Left kidney (tissue), 8 donors: ENCODE measurements at places on chromosomes 1 and 21. TPM values are rescaled to one million over a fixed set of nuclear protein-coding genes. Genes with fewer than 3 reads are reported as not detected.
A peak's percentile ranks its signal among the peaks of the same experiment; 100 is the strongest.

Gene INKA2
- 2.2 TPM for polyA plus RNA-seq

Gene KCTD3
- polyA plus RNA-seq: 91.3 TPM

Gene SPOCD1
- 0.45 TPM for polyA plus RNA-seq

Gene PPP2R5A
- 35.1 TPM for polyA plus RNA-seq

Gene TTC22
- polyA plus RNA-seq: 7.3 TPM

Gene FCRLA
- polyA plus RNA-seq: not detected

Gene MRPL9
- polyA plus RNA-seq: 124 TPM

Gene SPATA21
- 0.40 TPM for polyA plus RNA-seq

GRCh38 chr1:167669209-167670124 is 39.4 kb downstream of the RCSD1 start:
- no peak for DNase-seq

GRCh38 chr1:19024532-19024931 is 68.1 kb upstream of the IFFO2 start:
- DNase-seq: no peak

DNA sequence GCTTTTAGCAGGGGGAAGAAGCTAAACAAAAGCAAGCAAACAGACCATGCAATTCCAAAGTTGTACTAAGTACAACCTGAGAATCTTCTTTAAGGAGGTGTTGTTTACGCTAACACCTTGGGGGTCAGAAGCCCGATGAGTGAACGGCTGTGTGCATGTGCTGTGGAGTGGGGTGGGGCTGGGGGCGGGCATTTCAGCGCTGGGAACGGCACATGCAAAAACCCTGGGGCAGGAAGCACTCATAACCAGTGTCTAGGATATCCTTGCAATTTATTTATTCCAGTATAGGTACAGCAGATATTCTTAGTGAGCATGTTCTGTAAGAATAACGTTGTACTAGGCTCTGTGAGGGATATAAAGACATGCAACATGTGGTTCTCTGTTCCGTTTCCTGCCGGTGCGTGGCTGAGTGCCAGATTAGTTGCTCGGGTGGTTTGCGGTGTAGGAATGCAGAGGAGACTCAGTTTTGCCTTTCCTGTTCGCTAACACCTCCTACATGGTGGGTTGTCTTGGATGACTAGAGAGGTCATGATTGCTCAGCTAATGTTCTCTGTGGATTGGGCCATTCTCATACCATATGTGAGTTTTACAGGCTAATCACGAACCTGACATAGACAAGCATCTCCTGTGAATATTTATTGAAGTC is 3.7 kb downstream of the FASLG start:
- DNase-seq: no peak

GRCh38 chr1:87284456-87285240 is 44.0 kb upstream of the LMO4 start:
- no peak for DNase-seq

DNA sequence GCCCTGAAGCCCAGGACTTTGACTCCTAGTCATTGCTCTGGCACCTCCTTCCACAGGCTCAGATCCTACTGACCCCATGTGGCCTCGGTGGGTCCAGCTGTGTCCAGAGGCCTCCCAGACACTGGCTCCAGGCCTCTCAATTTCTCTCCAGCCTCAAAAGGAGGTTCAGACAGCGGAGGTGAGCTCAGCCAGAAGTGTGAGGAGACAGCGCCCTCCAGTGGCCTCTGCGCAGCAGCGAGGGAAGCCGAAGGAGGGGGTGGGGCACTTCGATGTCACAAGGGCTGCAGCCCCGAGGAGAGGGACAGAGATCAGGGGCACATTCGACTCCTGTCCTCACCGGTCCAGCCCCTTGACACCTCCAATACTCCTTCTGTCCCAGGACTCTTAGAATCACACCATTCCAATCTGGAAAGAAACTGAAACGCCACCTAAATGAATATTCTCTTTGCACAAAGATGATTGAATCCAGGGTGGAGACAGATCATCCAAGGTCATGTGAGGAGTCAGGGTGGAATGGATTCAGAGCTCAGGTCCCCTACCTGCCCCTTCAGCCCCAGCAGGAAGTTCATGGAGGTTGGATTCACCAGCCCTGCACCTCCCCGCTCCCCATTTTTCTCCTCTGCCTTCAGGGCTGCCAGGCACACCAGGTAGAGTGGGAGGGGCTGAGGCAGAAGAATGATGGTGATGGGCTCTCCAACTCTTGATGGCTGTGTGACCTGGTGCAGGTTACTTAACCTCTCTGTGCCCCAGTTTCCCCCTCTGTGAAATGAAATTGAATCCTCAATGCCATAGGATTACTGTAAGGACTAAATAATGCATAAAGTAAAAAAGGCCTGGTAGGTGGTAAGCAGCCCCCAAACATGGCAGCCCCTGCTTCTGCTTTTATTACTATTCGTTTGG is 34.8 kb upstream of the ZBTB40 start:
- peak; percentile 83 for DNase-seq

GRCh38 chr1:18139198-18139981 is 31.8 kb downstream of the IGSF21 start:
- no peak for DNase-seq

- DNase-seq: no peak
Observed at GRCh38 chr1:202075389-202075788, 47.3 kb upstream of the GPR37L1 start.

GRCh38 chr1:85836736-85837135 is 128.5 kb upstream of the ZNHIT6 start:
- no peak for DNase-seq

GRCh38 chr1:31961536-31961935 is 23.4 kb upstream of the PTP4A2 start:
- no peak for DNase-seq

DNA sequence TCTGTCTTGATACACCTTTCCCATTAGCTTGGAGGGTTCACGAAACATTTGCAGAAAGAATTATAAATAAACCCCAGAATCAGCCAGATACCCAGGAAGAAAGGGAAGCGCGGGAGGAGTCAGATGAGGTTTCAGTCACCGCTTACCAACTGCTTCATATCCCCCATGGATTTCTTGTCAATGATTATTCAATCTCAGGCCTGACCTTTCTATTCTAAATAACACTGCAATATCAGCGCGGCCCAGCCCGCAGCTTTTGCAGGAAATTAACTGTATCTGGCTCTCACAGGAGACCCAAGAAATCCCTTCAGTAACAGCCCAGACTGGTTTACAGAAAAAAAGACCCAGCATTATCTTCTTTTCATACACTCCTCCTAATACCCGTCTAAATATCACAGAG is 308.6 kb downstream of the PBX1 start:
- DNase-seq: no peak

DNA sequence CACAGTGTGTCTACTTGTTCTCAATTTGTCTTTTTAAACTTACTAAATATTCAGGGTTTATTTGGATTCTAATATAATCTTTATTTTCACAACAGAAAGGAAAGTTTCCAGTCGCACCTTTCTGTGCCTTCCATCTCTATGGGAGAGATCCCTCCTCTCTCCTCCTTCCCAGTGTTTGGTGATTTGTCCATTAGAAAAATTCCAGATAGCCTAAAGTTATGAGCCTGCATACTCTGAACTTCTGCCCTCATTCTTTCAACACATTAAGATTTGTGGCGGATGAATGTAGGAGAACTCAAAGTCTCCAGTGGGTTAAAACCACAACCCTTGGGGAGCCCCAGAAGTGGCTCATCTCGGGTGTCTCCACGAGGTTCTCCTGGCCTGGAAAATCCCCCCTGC is 3.6 kb downstream of the NHLH2 start:
- DNase-seq: no peak

GRCh38 chr1:39214998-39215873 is 10.7 kb downstream of the MACF1 start:
- DNase-seq: no peak

DNA sequence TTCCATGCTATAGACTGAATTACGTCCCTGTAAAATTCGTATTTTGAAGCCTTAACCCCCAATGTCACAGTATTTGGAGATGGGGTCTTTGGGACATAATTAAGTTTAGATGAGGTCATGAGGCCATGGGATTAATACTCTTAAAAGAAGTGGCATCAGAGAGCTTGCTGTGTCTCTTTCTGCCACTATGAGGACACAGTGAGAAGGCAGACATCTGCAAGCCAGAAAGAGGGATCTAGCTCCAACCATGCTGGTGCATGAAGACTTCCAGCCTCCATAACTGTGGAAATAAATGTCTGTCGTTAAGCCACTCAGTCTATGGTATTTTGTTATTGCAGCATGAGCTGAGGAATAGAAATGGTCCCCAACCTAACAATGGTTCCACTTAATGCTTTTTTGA is 99.0 kb downstream of the LTN1 start:
- DNase-seq: no peak
